HCT116 (cell line): ENCODE measurements at places on chromosomes 3 and 15.

DNA sequence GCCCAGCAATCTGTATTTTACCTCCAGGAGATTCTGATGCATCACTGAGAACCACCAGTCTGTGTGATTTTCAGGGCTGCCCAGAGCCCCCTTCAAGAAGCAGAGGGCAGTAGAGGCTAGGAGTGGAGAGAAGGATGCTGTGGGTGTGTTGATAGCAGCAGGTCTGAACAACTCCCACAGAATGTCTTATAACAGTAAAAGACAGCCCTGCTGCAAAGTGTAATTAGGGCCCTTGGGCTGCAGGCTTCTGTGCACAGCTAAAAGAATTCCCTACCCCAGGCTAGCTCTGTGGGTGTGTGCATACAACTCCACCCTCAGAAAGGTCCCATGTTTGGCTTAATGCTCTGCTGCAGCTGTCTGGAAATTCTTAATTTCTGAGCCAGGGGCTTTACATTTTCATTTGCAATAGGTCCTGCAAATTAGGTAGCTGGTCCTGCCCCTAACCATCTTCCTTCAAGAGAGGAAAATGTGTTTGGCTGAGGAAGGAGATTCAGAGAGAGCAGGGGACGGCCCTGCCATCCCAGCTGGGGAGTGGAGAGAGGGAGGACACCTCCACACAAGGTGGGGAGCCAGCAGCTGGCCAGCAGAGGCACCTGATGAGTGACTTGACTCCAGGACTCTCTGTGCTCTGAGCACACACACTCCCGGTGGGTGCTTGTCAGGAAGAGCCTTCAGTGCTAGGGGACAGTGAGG, 43.2 kb upstream of the RAB6B start:
- no peak for DNase-seq

GRCh38 chr15:39885099-39885777, 34.8 kb downstream of the GPR176 start:
- no peak for DNase-seq

GRCh38 chr3:141064255-141064926, 13.2 kb downstream of the SPSB4 start:
- no peak for DNase-seq

- no peak for DNase-seq
These were observed 3.6 kb downstream of the HGD start for GRCh38 chr3:120678331-120678947.

- no peak for DNase-seq
These were observed 24.0 kb downstream of the PLSCR4 start for GRCh38 chr3:146226881-146227280.

- DNase-seq, result no peak
These were observed 366.5 kb downstream of the LRRC3B start for GRCh38 chr3:26989037-26989436.

- DNase-seq, result no peak
These were observed 560.8 kb downstream of the FOXP1 start for GRCh38 chr3:71022551-71023335.

- no peak for DNase-seq
These were observed 210.8 kb upstream of the NR2E3 start for GRCh38 chr15:71599418-71600151.

DNA sequence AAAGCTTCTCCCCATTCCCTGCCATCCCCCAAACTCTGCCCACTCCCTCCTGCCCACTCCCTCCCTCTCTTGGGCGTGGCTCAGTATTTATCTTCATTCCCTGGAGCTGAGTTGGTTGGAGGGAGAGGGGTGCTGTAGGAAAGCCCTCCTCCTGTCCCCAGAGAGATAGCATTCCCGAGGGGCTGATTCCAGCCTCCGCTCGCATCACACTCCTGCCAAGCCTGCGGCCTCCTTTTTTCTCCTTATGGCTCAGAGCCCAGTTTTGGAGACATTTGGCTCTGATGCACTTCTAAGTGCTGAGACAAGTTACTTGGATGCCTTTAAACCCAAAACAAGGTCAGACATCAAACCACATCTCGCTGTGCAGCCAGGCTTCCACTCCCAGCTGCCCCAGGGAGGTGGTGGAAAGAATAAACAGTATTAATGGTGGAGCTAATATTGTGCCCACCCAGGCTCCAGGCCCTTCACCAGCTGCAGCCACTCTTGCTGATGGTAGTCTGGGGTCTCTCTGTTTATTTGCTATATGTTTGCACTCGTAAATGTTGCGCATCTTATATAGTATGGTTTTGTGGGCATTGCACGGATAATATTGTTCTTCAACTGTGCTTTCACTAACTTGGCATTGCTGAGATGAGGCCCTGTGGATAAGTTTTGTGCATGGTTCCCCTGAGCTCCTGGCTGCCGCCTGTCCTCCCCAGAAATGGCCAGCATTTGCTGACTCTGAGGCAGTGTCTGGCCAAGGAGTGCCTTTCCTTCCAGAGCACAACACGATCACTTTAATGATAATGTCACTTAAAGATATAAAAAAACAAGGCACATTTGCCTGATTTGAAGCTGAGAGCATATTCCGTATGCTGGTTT, 157.2 kb downstream of the LRRC28 start:
- no peak for DNase-seq

- DNase-seq, result no peak
These were observed 60.7 kb upstream of the RAB6B start for GRCh38 chr3:133956353-133956752.

DNA sequence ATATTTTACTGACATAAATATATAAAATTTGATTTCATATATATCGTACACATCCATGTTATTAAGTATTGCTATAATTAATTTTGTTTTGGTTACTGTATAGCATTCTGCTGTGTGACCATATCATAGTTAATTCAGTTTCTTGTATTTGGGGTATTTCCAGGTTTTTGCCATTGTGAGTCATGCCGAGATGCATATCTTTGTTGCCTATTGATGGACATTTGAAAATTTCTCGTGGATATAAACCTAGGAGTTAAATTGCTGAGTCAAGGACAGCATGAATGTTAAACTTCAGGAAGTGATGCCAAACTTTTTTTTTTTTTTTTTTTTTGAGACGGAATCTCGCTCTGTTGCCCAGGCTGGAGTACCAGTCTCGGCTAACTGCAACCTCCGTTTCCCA, 33.7 kb upstream of the GPR171 start:
- no peak for DNase-seq

- DNase-seq, result no peak
These were observed 498.7 kb upstream of the CDIN1 start for GRCh38 chr15:36080759-36081158.

DNA sequence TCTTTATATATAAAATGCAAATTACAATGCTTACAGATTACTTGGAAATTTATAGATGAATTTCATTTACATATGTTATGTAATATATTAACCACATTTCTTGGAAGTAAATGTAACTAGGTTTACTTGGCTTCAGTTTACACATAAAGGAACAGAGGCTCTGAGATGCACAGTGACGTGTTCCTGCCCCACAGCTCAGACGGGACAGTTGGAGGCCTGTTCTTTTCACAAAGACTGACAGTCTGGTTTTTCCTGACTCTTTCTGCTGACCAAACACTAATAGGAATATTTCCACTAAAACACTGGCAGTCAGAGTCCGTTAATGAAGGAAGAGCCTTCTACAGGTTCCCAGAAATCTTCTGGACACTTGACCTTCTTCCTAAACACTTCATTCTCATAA, 336.1 kb downstream of the MFSD1 start:
- DNase-seq, result no peak
